ENCODE measurements at places on chromosomes 1 and 21. TPM values are rescaled to one million over a fixed set of nuclear protein-coding genes. Genes with fewer than 3 reads are reported as not detected.

The KRTAP19-3 gene
- total RNA-seq = not detected

The C1orf185 gene
- not detected for total RNA-seq

The CCDC17 gene
- 1.3 TPM for total RNA-seq

The TRIM46 gene
- total RNA-seq = 1.1 TPM

The L1TD1 gene
- 0.77 TPM for total RNA-seq

The PRKAA2 gene
- 7.8 TPM for total RNA-seq

The KIF2C gene
- 5.8 TPM for total RNA-seq

The SLC1A7 gene
- not detected for total RNA-seq

The FTCD gene
- total RNA-seq = 25.8 TPM

The PAQR7 gene
- total RNA-seq = 27.0 TPM
